Mesothelial cell of epicardium (in vitro differentiated cells): ENCODE measurements at places on chromosomes 5 and 9.
A peak's percentile ranks its signal among the peaks of the same experiment; 100 is the strongest.

GRCh38 chr5:156339139-156339841, 12.3 kb downstream of the SGCD start:
- DNase-seq, result no peak

- no peak for DNase-seq
Observed at GRCh38 chr9:133763272-133764183, 25.4 kb upstream of the SARDH start.

- DNase-seq, result no peak
Observed at GRCh38 chr9:1051210-1051583, 1.0 kb downstream of the DMRT2 start.

DNA sequence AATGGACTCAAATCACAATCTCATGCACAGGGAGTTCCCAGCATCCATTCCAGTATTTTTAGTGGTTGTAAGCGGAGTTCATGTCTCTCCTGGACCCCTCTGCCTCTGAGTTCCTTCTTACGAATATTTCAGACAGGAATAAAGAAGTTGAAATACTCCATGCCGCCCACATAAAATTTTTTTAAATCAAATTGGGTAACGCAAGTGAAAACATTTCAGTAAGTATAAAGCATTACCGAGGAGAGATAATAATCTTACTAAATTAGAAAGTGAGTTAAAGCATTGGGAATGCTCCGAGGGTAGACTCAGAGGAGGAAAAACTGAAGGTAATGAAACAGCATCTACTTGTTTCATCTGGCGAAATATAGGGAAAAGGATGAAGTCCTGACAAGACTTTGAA, 317.6 kb downstream of the ARRDC3 start:
- no peak for DNase-seq

- DNase-seq, result no peak
Observed at GRCh38 chr5:4083591-4084337, 488.1 kb downstream of the IRX1 start.

DNA sequence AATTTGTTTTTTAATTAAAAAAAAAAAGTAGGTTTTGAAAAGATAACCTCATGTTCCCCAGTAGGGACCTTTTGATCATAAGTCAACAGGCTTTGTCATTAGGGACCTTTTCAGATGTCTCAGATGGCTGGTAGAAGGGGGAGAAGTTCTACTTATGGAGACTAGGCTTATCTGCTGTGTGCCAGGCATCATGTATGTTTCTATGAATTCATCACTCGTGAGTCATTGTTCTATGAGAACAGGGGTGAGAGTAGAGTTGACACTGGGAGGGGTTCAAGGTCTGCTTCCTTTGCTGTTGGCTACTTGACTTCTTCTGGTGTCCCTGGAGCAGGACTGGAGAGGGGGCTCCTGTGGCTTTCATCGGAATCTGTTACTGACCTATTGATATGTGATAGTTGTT, 138.8 kb downstream of the KDM4C start:
- no peak for DNase-seq

GRCh38 chr5:160180931-160181330, 48.4 kb upstream of the FABP6 start:
- no peak for DNase-seq

DNA sequence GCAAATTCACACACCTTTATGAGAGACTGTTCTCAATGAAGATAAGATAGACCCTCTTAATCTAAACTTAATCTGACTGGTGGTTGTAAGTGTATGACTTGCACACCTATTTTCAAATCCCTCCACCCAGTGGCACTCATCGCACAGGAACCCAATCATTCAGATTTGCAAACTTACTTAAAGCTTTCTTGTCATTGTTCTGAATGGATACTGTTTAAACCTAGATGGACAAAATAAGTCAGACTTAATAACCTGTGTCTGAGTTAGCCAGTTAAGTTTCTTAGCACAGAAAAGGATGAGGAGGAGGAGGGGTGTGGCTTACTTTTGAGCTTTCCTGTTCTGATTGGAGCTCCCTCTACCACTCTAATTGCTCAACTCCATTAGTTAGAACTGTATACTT, 252.4 kb upstream of the CCNH start:
- DNase-seq, result no peak

DNA sequence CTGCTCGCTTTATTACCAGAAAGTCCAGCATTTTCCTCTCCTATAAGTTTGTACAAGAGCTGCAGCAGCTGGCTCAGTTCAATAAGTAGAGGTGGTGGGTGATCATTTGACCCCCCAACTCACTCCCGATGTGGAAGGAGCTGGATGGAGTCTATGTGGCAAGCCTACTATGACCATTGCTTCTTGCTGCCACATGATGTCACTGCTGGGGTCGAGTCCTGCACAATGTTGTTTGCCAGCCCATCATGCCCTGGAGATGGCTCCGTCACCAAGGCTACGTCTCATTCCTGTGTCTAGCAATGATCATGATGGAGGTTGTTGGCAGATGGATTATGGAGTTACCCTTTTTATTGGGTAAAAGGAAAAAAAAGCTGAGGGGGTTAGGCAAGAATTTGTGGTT, 266.3 kb downstream of the PSAT1 start:
- no peak for DNase-seq

DNA sequence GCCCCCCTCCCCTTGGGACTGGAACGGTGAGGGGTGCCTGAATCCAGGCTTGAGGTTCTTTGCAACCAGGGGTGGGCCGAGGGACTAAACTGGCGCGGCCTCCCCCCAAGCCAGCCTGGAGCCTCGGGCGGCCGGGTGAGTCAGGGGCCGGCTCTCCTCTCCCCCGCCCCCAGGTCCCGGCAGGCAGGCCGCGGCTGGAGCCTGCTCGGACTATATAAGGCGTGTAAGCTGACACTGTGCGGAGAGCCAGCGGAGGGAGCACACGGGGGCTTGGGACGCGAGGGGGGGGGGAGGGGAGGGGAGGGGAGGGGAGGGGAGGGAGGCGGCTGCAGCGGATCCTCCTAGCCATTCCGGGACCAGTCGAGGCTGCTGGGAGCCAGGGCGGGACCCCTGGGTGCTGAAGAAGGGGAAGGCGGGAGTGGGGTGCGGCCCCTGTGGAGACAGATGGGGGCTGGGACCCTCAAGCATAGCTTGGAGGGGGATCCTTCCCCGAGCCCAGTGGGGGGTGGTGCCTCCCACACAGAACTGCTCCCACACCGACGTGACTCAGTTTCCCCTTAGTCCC, 595 bp downstream of the PDLIM7 start:
- peak; percentile 77 for DNase-seq

GRCh38 chr9:79273311-79273710, 298.5 kb upstream of the TLE4 start:
- no peak for DNase-seq

GRCh38 chr5:153831973-153832372, 206.7 kb downstream of the FAM114A2 start:
- no peak for DNase-seq

GRCh38 chr5:146042628-146043279, 62.6 kb downstream of the PLAC8L1 start:
- no peak for DNase-seq

DNA sequence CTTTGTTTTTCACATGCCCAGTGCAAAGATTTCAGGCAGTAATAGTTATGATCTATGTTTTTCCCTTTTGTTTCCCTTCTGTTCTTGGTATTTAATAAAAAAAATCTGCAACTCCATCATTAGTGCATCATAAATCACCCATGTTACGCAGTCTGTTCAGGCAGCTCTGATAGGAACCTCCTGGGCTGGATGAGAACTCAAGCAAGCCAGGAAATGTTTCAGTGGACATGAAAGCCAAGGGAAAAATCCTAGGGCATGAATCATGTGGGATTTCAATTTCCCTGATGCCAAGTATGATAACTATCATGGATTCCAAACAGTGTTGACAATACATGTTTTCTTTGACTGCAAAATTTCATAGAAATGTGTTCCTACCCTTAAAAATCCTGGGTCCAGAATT, 119.7 kb upstream of the TARS1 start:
- no peak for DNase-seq

DNA sequence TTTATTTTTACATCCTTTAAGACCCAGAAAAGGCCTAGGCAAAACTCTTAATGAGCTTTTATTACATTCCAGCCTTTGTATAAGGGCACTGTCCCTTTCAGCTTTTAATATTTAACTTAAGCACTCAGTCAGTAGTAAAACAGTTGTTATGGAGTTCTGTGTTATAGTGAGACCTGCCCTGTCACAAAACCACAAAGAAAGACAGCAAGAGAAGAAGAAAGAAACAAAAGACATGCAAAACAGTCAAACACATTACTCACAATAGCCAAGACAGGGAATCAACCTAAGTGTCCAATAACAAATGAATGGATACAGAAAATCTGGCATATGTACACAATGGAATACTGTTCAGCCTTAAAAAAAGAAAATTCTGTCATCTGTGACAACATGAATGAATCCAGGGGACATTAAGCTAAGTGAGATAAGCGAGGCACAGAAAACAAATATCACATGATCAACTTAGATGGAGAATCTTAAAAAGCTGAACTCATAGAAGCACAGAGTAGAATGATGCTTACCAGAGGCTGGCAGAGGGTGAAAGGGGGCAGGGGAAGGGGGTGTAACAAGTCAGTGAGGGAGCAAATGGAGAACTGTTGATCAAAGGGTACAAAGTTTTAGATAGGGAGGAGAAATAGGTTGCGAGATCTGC, 63.8 kb upstream of the CCNG1 start:
- no peak for DNase-seq

GRCh38 chr5:61330845-61331406, 1.1 kb upstream of the ZSWIM6 start:
- peak; percentile 62 for DNase-seq

DNA sequence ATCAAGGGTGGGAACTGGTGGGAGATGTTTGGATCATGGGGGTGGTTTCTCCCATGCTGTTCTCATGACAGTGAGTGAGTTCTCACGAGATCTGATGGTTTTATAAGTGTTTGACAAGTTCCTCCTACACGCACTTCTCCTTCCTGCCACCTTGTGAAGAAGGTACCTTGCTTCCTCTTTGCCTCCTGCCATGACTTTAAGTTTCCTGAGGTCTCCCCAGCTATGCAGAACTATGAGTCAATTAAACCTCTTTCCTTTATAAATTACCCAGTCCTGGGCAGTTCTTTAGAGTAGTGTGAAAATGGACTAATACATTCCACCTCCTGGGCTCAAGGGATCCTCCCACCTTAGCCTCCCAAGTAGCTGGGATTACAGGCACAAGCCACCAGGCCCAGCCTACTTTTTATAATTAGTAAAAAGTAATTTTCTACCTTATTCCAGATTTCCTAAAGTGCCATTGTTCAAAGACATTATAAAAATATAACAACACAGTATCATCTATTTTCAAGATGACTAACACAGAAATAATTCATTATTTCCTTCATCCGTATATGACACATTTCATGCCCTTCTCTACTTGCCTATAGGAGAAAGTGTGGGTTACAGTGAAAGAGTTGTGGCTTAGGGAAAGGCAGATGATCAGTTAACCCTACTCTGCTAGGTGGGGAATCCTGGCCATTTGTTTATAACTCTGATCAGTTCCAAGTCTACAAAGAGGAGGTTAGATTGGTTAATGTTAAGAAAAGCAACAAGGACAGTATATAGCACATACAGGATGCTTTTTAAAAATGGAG, 99.9 kb downstream of the TTC39B start:
- no peak for DNase-seq

GRCh38 chr9:134627417-134628353, 13.9 kb upstream of the COL5A1 start:
- DNase-seq, result no peak

- no peak for DNase-seq
Observed at GRCh38 chr9:6328103-6328502, at the start of gene TPD52L3. Gene TPD52L3 (plus strand): TSS chr9:6328375. CDS start chr9:6328596, 221 bp downstream.

DNA sequence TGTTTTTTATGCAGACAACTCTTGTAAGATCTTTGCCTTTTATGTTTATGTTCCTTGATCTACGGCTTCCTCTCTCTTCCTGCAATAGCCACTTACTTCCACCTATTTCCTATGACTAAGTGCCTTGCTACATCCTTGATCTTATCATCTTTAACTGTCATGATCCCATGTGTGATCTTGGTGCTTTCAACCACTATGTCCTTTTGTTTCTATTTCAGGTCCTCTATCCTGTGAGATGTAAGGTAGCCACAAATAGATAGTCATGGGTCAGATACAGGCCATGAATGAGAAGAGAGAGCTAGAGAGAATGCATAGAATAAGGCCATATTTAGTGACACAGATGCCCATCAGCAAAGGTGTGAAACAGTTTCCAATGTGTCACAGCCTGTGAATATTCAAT, 243.6 kb upstream of the HAPLN1 start:
- no peak for DNase-seq

GRCh38 chr5:179267671-179268083, 77.6 kb downstream of the ADAMTS2 start:
- DNase-seq, result peak; percentile 34

DNA sequence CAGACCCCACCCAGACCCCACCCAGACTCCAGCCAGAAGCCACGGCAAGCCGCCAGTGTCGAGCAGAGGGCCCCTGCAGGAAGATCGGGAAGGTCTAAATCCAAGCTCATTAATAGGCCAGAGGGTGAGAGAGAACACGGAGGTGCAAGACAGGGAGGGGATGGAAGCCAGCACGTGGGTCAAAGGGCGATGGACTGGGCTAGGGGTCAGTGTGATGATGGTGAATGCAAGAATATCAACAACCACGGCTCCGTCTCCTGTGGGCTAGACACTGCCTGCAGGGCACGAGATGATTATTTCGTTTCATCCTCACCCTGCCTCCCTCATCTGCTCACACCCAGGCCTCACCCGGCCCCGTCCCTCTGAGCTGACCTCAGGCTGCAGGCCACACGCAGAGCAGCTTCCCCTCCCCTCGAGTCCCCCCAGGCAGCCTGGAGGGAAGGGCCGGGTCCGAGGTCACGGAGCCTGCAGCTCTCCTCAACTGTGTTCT, 122.0 kb downstream of the COL23A1 start:
- no peak for DNase-seq

GRCh38 chr9:38671748-38672147, 48.2 kb downstream of the FAM240B start:
- no peak for DNase-seq

DNA sequence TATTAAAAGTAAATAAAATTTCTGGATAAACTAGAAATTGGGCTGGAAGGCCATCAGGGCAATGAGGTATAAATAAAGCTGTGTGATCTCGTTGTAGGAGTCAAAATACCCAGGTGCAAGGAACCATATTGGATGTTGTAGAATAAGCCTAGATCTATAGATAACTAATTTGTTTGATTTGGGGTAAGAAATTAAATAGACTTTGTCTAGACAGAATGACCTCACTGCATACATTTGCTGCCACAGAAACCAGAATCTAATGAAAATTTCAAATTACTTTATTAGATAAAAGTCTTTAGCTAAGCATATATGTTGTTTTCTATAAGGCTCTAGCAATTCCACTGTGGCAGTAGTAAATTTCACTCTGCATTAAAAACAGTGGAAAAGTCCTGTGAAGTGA, 225.2 kb upstream of the ITGA1 start:
- DNase-seq, result no peak

GRCh38 chr5:64634997-64635686, 55.2 kb upstream of the SHISAL2B start:
- no peak for DNase-seq

GRCh38 chr5:73233461-73234203, 60.6 kb downstream of the TMEM174 start:
- no peak for DNase-seq
